ENCODE measurements at places on chromosomes 6 and 20. TPM values are rescaled to one million over a fixed set of nuclear protein-coding genes. Genes with fewer than 3 reads are reported as not detected.
A peak's percentile ranks its signal among the peaks of the same experiment; 100 is the strongest.

Gene FRS3
- total RNA-seq = 3.6 TPM

Gene LY6G6F
- not detected for total RNA-seq

GRCh38 chr20:46717818-46718541, 8.5 kb downstream of the SLC2A10 start:
- no peak for DNase-seq

Gene SNAP91
- 0.24 TPM for total RNA-seq

DNA sequence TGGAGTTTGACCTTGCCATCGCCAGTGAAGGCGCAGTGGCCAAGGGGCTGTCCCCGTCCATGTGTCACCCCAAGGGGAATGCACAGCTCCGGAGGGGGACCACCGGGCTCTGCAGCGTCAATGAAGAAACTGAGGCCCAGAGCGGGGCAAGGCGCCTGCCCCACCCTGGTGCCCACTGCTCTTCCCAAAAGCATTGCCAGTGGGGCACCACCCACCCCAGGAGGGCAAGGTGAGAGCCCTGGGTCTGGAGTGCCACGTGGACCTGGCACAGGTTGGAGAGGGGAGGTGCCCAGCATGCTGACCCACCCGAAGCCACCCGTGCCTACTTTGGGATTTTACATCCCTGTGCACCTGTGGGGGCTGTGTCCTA, 8.3 kb downstream of the NTSR1 start:
- no peak for DNase-seq

- DNase-seq = no peak
Observed at GRCh38 chr20:8535403-8536261, 403.6 kb downstream of the PLCB1 start.

DNA sequence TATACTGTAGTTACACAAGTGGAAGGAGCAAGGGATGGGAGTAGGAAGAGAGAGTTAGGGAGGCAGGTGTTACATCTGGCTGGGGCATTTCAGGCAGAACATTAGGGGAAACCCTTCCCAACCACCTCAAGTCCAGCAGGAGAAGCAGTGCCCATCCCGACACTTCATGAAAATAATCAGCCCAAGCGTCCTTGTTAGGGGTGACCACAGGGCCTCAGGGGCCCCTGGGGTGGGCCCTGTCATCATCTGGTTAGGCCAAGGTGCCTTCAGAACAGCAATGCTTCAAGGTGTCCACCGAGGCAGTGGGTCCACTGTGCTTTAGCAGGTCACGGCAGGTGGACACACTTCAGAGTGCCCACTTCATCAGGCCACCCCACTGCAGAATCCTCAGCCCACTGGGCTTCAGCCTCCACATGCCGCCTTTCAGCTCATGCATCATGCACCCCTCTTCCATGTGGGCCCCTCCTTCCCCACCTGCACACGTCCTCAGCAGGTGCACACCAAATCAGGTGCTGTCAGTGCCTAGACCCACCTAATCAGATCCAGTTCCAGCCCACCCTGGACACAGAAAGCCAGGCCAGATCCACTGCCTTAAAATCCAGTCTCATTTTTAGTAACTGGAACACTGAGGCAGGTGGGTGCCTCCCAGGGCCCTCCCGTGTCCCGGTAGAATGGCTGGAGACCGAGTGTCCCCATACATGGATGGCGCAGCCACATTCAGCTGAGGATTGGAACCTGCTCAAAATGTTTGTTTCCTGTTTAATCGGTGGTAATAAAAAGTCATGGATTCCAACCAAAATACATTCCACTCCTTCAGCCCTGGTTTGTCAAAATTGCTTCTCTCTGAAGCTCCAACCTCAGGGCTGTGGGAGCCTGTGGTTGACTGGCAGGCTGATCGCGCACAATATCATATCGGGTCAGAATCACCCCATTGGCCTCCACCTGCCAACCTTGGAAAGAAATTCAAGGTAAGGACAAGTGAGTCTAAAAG, 99.5 kb downstream of the ANKRD60 start:
- no peak for DNase-seq

Gene TCP11
- total RNA-seq = not detected

- DNase-seq = peak; percentile 32
Observed at GRCh38 chr6:16406966-16407365, 168.6 kb downstream of the GMPR start.

- no peak for DNase-seq
Observed at GRCh38 chr6:107764684-107765460, 59.2 kb downstream of the SCML4 start.

Gene WFDC12
- not detected for total RNA-seq

DNA sequence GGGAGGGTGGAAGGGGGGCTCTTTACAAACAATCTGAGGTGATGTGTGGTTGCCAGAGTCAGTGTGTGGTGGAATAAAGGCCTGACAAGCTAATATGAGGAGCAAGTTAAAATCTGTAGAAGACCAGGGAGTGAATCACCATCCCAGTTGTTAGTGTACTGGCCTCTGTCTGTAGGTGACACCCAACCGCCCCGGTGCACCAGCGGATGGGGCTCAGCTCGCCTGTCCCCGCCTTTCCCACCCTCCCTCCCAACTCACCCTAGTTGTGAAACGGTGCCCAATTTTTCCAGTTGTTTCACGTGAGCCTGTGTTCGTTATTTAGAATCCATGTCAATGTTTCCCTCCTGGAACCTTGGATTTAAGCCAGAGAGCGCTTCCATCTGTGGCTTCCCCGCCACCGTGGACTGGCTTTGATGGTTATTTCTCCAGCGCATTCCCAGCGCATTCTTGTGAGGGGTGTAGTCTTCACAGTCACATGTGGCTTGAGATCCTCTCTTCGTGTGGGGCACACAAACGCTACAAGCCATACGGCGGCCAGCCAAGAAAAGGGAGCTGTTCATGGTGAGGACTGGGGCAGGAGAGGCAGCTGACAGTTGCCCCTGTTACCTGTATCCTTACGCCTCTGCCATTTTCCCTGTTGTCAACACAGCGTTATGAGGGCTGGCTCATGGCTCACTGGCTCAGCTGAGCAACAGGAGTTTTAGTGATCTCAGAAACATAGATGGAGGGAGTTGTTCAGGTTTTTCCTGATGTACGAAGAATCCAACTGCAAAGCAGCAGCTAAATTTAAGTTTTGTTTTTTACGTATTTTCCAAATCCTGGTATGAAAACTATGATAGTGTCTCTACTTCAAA, 137.6 kb downstream of the ZDHHC14 start:
- DNase-seq = no peak

GRCh38 chr6:70705772-70706171, 38.1 kb downstream of the SMAP1 start:
- no peak for DNase-seq

- peak; percentile 64 for DNase-seq
Observed at GRCh38 chr6:71967436-71967835, 81.1 kb downstream of the RIMS1 start.

GRCh38 chr6:31575335-31575901, at the start of gene TNF:
TSS of gene TNF (plus strand) at chr6:31575565. CDS start at chr6:31575742, 177 bp downstream.
- DNase-seq = no peak

DNA sequence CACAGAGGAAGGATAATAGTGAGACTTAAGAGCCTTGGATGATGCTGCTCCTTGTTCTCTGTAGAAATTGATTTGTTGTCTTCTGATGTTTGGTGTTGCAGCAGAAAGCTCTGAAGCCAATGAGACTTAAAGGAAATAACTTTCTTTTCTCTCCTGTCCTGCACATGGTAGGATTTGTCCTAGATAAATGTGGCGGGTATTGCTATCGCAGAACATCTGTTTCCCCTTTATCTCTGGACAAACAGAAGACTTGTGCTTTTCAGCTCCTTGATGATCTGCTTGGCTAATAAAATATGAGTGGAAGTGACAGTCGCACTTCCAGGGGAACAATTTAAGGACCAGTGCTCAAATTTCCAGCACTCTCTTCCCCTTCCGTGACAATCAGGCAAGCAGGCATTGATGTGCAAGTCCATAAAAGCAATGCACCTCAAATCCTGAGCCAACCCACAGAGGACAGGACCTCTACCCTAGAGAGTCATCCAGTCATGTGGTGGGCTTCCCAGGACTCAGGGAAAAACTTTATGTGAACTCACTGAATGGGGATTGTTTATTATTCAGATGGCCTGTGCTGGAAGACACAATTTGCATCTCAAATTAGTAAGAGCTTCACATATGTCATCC, 9.9 kb upstream of the NCR2 start:
- no peak for DNase-seq

- no peak for DNase-seq
Observed at GRCh38 chr6:100665041-100665380, 200.3 kb upstream of the SIM1 start.

- no peak for DNase-seq
Observed at GRCh38 chr6:131685266-131685780, 15.9 kb downstream of the OR2A4 start.

Gene TRIM31
- total RNA-seq = not detected

Gene ZBTB12
- 3.7 TPM for total RNA-seq

Gene FITM2
- 6.3 TPM for total RNA-seq

DNA sequence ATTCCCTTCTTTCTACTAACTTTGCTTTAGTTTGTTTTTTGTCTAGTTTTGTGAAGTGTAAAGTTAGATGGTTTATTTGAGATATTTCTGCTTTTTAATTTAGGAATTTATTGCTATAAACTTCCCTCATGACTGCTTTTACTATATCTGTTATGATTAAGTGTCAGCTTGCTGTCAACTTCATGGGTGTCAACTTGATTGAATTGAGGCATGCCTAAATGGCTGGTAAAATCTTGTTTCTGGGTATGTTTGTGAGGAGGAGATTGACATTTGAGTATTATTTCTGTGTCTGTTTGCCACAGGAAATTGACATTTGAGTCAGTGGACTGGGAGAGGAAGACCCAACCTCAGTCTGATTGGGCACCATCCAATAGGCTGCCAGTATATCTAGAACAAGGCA, 1147.0 kb upstream of the EYS start:
- DNase-seq = no peak

DNA sequence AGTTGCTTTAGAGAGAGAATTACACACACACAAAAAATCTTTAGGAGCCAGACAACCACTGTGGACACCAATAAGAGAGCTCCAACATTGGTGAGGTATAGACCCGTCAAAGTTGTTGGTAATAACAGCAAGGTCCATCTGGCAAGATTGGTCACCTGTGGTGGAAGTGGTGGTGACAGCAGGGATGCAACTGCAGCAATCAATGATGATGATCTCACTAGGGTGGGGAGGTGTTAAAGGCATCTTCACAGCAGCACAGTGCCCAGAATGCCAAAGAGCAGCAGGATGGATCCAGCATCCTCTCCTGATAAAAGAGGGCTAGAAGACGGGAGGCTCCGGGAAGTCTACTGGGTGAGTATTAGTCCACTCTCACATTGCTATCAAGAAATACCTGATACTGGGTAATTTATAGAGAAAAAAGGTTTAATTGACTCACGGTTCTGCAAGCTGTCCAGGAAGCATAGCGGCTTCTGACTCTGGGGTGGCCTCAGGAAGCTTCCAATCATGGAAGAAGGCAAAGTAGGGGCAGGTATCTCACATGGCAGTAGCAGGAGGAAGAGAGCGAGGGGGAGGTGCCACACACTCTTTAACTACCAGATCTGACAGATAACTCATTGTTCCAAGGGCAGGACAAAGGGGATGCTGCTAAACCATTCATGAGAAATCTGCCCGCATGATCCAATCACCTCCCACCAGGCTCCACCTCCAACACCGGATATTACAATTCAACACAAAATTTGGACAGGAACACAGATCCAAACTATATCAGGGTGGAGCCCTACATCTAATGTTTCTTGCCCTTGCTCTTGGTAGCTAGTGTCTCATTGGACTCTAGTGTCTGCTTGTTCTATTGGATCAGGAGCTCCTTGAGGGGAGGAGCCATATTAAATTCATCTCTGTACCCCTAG, 48.9 kb downstream of the KLHL31 start:
- no peak for DNase-seq

DNA sequence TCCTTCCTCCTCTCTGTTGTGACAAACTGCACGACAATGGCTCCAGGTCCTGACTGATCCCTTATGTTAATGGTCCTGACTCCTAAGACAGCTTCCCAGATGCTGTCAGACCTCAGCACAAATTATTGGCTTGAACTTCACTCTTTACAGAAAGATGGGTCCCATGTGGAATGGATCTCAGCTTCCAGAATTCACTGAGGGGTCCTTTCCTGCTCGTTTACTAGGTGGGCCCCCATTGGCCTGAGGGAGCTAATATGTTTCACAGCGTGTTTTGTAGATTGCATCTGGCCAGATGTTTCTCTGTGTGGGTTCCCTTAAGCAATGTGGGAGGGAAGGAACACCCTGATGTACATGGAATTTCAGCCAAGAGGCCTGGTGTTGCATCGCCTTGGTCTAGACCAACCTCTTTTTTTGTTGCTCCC, 826.6 kb downstream of the MAFB start:
- DNase-seq = no peak

DNA sequence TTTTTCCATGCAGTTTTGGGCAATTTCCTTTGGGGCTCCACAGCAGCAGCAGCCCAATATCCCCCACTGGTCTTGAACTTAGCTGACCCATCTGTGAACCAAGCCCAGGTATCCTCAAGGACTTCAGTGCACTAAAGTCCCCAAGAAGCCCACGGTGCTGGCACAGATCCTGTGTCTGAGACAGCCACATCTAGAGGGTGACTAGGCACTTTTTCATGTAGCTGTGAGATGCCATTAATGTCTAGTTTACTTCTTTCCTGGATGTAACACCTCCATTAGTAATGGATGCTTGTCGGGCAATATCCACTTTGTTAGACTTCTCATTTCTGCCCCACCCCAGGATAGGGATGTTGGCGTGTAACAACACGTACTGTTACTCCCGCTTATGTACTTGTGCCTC, 176.2 kb upstream of the PROKR2 start:
- no peak for DNase-seq

- no peak for DNase-seq
Observed at GRCh38 chr20:40750541-40751035, 61.6 kb upstream of the MAFB start.

Gene DDO
- total RNA-seq = not detected

DNA sequence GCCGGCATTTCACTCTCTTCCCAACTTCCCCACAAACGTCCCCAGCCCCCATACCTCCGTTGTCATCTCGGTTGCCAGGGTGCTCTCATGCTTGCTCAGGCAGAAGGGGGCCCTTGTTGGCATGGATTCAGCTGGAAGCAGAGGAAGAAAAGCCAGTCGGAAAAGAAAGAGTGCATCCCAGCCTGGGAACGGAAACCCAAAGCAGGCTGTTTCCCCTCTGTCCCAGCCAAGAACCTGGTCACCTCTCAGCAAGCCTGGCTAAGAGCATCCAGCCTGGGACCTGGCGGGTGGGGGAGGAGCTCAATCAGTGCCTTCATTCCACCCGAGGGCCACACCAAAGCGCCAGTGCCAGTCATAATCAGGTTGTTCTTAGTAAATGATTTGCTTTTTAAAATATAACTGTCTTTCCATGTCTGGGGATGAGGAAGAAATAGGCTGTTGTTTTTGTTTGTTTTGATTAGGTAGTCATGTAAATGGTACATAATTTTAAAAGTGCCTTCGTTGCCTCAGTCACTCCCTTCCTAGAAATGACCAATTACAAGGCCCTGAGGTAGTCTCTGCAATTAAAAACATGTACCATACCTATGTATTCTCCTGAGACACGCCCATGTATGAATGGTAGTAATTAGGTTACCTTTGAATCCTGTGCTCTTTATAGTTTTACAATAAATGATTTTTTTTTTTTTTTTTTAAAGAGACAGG, 21.1 kb downstream of the CHMP4B start:
- DNase-seq = peak; percentile 38

DNA sequence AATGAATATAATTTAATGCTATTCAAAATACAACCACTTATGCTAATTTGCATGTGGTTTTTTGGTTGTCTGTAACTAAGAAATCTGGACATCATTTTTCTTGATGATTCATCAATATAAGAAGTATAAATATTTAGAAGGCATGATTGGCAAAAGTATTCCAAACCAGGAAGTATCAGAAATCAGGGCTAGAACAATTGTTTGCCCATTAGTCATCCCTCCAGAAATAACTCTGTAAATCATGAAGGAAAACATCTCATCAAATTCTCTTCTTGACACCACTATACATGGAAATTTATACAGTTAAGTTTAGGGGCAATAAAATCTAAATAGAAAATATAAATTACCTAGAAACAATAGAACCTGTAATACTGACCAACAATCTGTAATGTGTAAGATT, 554.7 kb upstream of the HS3ST5 start:
- DNase-seq = no peak

Data from astrocyte (in vitro differentiated cells and primary cell).